ENCODE measurements at places on chromosomes 13 and 19.

GRCh38 chr13:20412691-20413355 is 112.8 kb downstream of the CRYL1 start:
- DNase-seq, result no peak

DNA sequence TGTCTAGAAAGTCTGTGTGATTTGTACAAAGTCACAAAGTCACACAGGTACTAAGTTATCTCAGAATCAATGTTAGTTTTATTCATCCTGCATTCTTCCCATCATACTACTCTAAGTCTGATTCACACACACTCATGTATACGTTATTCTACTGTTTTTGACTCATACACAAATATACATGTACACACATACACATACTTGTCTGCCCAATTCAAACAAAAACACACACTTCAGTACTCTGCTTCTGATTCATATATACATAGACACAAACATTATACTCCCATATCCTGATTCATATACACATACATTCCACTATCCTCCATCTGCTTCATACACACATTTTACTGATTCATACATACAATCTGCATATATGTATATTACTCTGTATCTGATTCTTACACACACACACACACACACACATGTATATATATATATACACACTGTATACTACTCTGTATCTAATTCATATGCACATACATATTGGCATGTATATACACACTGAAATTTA is 69.3 kb downstream of the KLF12 start:
- no peak for DNase-seq

DNA sequence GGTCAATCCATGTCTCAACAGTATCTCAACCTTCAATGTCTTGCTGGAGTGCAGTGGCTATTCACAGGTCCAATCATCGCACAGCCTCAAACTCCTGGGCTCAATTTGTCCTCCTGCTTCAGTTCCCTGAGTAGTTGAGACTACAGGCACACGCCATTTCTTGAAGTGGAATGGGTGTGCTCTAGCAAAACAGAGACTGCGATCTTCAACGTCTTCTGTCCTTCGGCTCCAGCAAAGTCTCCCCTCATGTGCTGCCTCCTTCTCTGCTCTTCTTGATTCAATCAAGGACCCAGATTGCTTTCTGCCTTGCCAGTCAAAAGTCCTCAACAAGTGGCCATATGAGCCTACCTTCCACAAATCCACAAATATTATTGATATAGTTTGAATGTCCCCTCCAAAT is 466.7 kb upstream of the MIR17HG start:
- DNase-seq, result no peak

- no peak for DNase-seq
Observed at GRCh38 chr13:91101381-91101780, 246.1 kb upstream of the MIR17HG start.

- peak; percentile 95 for DNase-seq
Observed at GRCh38 chr19:12681074-12681987, at the start of gene DHPS. Gene DHPS, minus strand, starts transcription at chr19:12681880. Its CDS starts 114 bp downstream, at chr19:12681766.

GRCh38 chr13:105565136-105565727 is 970.2 kb downstream of the EFNB2 start:
- no peak for DNase-seq

DNA sequence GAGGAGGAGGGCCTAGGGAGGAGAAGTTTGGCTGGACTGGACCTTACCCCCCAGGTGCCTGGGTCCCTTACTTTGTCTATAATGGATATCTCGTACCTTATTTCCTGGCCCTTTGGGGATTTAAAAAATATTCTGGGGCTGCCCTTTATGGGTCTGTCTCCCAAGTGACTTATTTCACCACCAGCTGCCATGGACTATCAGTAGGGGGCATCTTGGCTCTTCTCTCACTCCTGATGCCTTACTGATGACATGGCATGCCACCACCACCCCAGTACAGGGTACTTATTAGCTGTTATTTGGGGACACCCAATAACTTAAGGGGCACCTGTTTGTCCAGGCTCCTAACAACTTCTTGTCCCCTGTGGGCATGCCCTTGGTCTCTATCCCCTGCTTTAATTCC is 38.0 kb downstream of the NFIX start:
- DNase-seq, result no peak

GRCh38 chr13:107576430-107576829 is 638.9 kb downstream of the LIG4 start:
- no peak for DNase-seq

GRCh38 chr13:50760751-50761150 is 82.7 kb downstream of the DLEU7 start:
- DNase-seq, result no peak

GRCh38 chr19:4082172-4082571 is 15.5 kb upstream of the ZBTB7A start:
- no peak for DNase-seq

GRCh38 chr19:30567536-30568232 is 195.5 kb downstream of the ZNF536 start:
- no peak for DNase-seq

GRCh38 chr13:52162279-52163101 is 3.1 kb upstream of the NEK3 start:
- no peak for DNase-seq

GRCh38 chr19:5672708-5673459 is 7.4 kb downstream of the MICOS13 start:
- DNase-seq, result no peak

DNA sequence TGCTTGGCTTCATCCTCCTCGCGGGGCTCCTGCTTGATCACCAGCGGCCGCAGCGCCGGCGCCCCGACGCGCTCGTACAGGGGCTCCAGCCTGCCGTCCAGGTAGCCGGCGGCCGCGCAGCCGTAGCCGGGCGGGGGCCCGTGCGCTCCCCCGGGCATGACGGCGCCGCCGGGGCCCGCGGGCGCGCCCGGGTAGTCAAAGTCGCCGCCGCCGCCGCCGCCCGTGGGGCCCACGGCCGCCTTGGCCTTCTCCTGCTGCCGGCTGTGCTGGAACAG is 497 bp downstream of the CEBPA start:
- no peak for DNase-seq

- DNase-seq, result no peak
Observed at GRCh38 chr19:52585604-52586003, 15.5 kb downstream of the ZNF701 start.

DNA sequence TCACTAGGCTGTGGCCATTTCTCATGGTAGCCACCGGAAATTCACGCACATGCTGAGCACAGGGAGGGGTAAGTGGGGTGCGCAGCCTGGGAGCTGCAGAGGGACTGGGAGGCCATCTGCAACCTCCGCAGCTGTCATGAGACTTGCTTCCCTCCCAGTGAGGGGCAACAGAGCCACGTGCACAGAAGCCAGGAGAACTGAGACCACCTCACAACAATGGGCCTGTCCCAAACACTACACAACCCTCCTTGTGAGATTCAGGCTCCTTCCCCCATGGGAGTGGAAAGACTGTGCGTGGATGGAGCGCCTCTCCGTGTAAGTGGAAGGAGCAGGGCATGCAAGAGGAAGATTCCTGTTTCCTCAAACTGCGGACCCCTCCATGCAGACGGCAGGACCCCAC is 8.8 kb downstream of the C3 start:
- DNase-seq, result no peak

GRCh38 chr13:106376401-106377112 is 158.9 kb downstream of the EFNB2 start:
- DNase-seq, result no peak

DNA sequence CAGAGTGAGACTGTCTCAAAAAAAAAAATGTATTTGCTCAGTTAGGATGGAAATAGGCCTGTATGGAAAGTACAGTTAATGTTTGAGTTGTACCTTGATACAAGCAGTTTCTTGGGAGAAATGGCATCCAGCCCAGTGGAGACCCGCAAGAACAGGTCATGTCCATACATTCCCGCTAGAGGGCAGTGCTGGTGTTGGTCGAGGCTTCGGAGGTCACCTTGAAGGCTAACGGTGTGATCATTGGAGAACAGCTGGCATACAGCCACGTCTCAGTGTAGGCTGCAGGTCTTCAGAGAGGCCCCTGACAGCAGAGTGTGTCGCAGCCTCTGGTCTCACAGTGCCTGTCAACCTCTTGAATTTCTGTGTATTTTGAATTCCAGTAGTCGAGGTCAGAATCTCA is 7.5 kb downstream of the ZNF610 start:
- DNase-seq, result peak; percentile 64

GRCh38 chr13:95950103-95950502 is 103.1 kb downstream of the UGGT2 start:
- DNase-seq, result no peak

All from right renal cortex interstitium (tissue), 3 donors.